ENCODE measurements at places on chromosomes 5 and 9. TPM values are rescaled to one million over a fixed set of nuclear protein-coding genes. Genes with fewer than 3 reads are reported as not detected.

DNA sequence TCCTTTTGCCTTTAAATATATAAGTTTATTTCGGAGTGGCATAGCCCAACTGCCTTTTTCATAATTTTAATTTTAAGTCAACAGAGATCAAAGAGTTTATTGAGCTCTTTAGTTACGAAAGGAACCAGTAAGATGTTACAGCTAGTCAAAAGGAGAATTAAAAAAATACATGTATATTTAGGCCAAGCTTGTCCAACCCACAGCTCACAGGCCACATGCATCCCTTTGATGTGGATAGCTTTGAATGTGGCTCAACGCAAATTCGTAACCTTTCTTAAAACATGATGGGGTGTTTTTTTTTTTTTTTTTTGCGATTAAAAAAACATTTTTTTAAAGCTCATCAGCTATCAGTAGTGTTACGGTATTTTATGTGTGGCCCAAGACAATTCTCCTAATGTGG, 50.2 kb upstream of the IL31RA start:
- no peak for DNase-seq

- no peak for DNase-seq
Measured at GRCh38 chr9:117123729-117124128, 291.1 kb downstream of the ASTN2 start.

- no peak for DNase-seq
Measured at GRCh38 chr5:68458416-68459021, 243.0 kb downstream of the PIK3R1 start.

SPINK7 gene
- total RNA-seq, result not detected

ZDHHC11B gene
- 0.71 TPM for total RNA-seq
